Activated CD8-positive, alpha-beta memory T cell treated with anti-CD3 and anti-CD28 coated beads for 1 hour (primary cell): ENCODE measurements at places on chromosomes 6 and 20.

GRCh38 chr6:134093007-134093573 is 40.7 kb upstream of the SLC2A12 start:
- DNase-seq, result no peak

- no peak for DNase-seq
These were observed 16.1 kb downstream of the HLA-F start for GRCh38 chr6:29739136-29739881.

GRCh38 chr6:15580326-15580725 is 82.5 kb downstream of the DTNBP1 start:
- no peak for DNase-seq

DNA sequence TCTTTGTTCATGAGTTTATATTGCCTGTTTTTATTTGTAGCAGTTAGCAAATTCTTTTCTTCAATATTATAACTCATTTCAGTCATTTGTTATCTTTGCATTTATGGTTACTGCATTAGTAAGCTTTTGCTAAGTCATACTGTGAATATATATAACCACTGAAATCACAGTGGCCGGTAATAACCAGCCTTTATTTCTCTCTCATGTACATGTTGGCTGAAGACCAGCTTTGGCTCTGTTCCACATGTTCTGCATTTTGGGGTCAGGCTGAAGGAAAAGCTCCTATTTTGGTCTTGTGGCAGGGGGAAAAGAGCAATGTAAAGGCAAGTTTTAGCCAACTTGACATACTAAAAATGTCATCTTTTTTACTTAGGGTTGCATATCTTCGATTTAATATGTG is 276.3 kb downstream of the BCKDHB start:
- DNase-seq, result no peak

DNA sequence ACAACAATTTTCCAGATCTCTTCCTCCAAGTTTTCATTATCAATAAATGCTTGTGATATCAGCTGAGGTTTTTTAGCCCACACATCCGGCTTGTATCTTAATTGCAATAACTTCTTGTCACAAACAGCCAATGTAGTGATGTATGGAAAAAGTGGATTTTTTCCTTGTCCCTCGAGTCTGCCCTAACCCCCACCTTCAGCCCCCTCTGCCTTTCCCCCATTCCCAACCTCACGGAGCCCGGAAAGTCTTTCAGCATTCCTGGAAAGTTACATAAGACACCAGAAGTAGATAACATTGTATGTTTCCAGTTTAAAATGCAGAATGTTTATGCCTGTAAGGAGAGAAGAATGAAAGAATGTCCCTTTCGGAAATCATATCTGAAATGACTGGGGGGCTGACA is 179.2 kb upstream of the PHACTR1 start:
- DNase-seq, result no peak

DNA sequence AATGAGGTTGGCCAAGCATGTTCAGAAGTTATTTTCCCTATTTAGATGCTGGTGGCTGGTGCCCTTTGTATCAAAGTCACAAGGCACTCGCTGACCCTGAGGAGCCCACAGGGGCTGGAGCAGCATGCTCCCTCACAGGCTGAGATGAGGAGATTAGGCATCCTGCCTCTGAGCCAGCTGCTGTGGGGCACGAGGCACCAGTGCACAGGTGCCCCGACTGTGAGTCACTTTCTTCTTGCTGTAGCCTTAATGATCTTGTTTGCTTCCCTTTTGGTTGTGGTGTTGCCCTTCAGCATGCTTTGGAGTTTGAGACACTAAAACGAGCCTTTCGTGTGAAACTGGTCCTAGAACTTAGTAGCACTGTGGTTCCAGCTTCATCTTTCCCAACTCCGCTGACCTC is 4.3 kb downstream of the PSMG4 start:
- no peak for DNase-seq

DNA sequence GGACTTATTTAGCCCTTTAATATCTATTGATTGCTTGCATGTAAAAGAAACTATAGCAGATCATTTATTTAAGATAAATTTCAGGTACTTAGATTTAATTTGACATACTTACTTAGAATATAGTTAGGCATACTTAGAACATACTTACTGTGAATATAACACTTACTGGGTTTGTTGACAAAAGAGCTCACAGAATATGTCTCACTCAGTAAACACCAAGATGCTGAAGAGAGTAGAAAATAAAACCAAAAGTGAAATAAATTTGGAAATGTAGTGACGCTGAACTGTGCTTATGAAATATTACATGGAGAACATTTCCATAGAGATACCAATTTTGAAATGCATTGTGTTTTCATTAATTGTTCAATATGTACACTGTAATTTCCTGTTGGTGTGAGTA is 615.4 kb upstream of the MAN1A1 start:
- no peak for DNase-seq

DNA sequence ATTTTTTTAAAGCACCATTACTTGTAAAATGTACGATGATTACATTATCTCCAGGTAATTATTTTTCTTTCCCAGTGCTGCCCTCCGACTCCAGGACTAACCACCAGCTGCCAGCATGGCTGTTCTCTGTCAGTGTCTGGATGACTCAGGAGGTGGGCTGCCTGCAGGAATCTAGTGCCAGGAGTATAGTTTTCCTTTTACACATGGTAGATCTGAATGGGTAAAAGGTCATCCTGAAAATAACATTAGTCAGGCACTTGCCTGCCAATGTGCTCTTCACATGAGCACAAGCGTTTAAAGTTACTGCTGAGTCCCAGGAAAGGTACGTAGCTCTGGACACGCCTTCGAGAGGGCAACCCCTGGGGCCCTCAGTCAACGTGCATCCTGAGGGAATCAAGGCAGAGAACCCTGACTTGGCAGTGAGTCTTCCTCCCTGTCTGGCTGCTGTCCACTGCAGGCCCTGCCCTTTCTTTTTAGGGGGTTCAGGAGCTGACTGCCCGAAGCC is 2.4 kb downstream of the DYNLT1 start:
- no peak for DNase-seq

- DNase-seq, result no peak
These were observed at the start of gene ZNF334 for GRCh38 chr20:46512943-46513844. Gene ZNF334, minus strand, starts transcription at chr20:46513559. Its CDS starts 1,457 bp downstream, at chr20:46512102.

GRCh38 chr6:134373282-134373922 is 55.5 kb upstream of the SGK1 start:
- DNase-seq, result no peak

GRCh38 chr20:47334022-47334551 is 22.4 kb downstream of the ZMYND8 start:
- DNase-seq, result no peak

- DNase-seq, result no peak
These were observed 6.5 kb upstream of the RBBP8NL start for GRCh38 chr20:62433658-62434497.

- no peak for DNase-seq
These were observed 2.6 kb downstream of the MAN1A1 start for GRCh38 chr6:119346936-119347335.

DNA sequence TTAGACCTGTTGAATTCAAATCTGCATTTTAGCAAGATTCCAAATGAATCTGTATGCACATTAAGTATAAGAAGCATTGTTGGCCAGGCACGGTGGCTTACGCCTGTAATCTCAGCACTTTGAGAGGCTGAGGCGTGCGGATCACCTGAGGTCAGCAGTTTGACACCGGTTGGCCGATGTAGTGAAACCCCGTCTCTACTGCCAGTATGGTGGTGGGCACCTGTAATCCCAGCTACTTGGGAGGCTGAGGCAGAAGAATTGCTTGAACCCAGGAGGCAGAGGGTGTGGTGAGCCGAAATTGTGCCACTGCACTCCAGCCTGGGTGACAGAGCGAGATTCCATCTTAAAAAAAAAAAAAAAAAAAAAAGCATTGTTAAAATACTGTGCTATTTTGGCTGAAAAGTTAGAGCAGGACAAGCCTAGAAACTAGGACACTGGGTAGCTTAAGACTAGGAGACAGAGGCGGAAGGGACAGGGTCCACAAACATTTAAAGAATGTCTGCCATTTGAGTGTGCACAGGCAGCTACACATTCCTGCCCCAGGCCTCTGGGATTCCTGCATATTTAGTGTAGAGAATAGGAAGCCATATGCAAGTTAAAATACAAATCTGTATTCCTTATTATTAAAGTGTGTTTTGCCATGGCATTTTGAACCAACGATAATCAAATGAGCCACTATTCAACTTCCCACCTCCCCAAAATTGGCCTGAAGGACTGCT is 45.1 kb upstream of the EEF1A1 start:
- DNase-seq, result no peak

DNA sequence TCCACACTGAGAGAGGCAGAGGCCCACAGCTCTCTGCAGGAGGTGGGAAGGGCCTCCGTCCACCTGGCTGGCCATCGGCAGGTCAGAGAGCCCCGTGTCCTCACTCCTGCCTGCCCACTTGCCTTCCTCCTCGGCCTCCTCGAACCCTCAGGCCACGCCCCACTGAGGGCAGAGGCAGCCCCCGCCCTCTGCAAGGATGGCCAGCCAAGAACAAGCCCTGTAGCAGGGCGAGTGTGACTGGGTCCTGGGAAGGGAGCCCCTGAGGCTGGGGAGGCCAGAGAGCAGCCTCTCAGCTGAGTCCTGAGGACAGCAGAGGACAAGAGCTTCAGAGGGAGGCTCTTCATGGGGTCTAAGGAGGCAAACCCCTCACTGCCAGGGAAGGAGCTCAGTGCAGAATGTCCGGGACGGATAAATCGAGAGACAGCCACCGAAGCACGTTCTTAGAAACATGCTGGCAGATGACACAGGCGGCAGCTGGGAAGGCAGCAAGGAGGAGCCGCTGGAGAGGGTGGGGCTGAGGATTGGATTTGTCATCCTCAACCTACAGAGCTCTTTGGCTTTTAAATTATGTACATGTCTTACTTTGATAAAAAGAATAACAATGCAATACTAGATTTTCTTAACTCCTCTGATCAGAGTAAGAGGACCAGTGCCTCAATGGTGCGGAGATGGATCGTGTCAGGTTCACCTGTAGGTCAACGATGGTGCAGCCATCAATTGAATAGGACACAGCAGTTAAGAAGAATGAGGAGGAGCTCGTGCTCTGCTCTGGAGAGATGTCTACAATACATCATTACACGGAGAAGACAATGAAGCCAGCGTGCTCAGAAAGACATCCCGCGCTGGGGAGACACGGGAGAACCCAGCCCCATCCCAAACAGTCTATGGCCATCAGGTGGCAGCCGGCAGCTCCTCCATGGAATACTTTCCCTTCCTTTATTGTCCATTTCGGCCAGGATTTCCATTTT is 53.0 kb downstream of the GNAS-AS1 start:
- DNase-seq, result no peak

GRCh38 chr6:10542213-10542612 is 21.1 kb downstream of the GCNT2 start:
- no peak for DNase-seq

GRCh38 chr6:166553563-166554271 is 32.8 kb downstream of the RAMACL start:
- no peak for DNase-seq

GRCh38 chr6:39005774-39006173 is 42.8 kb upstream of the GLP1R start:
- DNase-seq, result no peak

DNA sequence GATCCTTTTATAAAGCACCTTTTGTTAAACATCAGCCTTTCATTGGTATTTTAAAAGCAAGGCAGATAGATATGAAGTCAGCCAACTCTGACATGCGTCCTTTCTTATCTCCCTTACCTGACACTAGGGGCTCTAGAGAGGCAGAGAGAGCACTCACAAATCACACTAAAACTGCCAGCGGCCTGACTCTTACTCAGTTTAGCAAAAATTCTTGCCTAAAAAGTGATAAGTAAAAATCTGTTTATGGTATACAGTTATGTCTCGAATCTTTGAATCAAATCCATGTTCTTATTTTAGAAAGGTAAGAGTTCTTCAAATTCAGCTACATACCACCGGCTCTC is 10.4 kb upstream of the TDRD6 start:
- no peak for DNase-seq

DNA sequence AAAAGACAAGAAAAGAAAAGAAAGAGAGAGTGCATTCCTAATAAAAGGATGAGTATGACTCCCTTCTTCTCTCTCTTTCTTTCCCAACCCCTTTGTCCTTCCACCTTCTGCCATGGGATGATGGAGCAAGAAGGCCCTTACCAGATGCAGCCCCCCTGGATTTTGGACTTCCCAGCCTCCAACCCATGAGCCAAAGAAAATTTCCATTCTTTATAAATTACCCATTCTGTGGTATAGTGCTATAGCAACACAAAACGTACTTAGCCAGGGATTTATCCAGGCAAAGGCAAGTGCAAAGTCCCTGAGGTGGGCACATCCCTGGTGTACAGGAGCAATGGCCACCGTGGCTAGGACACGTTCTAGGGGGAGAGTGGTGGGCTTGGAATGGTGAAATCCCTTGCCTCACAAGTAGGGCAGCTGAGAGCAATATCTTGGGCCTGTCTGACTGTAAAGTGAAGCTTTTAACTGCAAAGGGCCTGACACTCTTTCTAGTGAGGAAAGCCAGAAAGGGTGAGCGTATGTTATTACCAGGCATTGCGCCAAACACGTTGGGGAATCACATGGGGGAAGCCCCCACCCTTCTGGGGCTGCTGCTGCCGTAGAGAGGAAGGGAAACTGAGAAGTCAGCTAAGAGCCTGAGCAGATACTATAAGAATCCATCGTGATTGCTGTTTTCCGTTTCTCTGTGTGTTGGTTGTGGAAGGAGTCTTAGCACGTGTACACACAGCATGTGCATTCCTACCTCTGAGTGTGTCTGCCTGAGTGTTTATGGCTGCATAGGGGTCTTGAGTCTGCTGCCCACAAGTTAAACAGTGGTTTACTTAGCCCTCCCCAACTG is 50.7 kb upstream of the SIRPA start:
- DNase-seq, result no peak

GRCh38 chr6:75290136-75290945 is 5.7 kb upstream of the TMEM30A start:
- DNase-seq, result no peak

- no peak for DNase-seq
These were observed 147.2 kb upstream of the AKAP12 start for GRCh38 chr6:151092591-151092990.

DNA sequence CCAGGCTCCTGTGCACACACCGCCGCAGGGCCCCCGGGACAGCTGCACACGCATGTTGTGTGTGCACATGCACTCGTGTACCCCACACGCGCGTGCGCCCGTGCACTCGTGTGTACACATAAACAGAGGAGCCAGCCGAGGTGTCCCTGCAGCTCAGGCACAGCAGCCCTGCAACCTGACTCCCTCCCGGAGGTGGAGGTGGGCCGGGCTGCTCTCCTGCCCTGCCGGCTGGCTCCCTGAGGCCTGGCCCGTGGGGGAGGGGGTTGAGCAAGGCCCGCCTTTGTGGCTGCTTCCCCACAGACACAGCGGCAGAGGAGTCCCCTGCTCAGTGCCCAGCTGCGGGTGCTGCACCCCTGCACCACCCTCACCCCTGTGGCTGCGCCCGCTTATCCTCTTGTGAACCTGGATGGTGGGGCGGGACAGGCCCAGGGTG is 624 bp downstream of the RBBP8NL start:
- DNase-seq, result no peak

DNA sequence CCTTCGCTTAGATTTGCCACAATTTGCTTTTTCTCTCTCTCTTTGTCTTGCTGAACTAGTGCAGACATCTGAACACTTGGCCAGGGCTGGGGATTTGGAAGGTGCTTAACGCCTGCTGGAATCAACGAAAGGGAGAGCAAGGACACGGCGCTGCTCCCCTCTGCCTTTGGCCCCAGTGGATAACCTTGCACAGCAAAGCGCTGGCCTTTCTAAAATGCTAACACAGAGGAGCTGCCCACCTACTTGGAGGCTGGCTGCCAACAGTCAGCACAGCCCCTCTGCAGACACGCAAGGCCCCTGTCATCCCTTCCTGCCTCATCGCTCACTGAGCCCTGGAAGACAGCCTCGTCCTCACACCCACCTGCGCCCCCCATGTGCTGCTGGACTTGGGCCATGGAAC is 37.5 kb downstream of the C20orf203 start:
- no peak for DNase-seq
